ENCODE measurements at places on chromosomes 16 and 17. TPM values are rescaled to one million over a fixed set of nuclear protein-coding genes. Genes with fewer than 3 reads are reported as not detected.

DNA sequence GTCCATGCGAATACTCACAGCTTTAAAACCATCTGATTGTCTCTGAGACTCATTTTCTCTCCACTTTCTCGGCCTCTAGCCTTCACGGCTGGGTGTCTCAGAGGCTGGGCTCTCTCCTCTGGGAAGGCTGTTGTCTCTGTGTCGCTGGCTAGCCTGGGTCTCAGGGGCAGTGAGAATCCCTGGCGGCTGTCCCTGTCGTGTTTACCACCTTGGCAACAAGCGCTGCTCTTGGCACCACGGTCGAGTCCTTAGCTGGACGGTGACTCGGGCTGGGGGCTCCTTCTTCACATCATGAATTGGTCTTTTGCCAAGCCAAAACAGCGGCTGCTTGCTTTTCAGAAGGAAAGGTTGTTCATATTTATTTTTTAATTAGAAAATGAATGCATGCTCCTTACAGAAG lies 81.1 kb downstream of the MSI2 start:
- no peak for DNase-seq

DNA sequence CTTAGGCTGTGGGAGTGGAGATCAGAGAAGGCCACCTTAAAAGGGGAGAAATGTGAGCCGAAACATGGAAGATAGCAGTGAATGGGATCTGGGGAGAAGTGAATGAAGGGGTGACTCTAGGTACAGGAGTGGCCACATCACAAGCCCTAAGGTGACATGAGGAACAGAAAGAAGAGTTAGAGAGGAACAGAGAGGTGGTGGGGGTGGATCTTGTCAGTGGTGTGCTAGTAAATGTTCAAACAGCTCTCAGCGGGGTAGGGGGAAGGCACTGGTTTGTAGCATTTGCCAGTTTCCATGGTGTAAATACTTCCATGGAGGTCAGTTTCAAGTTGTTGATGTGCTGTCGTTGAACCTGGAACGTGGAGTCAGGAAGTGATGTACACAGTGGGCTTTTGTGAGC lies 90.8 kb downstream of the SDR42E1 start:
- no peak for DNase-seq

GRCh38 chr17:57484081-57484666 lies 227.9 kb downstream of the MSI2 start:
- DNase-seq, result no peak

DNA sequence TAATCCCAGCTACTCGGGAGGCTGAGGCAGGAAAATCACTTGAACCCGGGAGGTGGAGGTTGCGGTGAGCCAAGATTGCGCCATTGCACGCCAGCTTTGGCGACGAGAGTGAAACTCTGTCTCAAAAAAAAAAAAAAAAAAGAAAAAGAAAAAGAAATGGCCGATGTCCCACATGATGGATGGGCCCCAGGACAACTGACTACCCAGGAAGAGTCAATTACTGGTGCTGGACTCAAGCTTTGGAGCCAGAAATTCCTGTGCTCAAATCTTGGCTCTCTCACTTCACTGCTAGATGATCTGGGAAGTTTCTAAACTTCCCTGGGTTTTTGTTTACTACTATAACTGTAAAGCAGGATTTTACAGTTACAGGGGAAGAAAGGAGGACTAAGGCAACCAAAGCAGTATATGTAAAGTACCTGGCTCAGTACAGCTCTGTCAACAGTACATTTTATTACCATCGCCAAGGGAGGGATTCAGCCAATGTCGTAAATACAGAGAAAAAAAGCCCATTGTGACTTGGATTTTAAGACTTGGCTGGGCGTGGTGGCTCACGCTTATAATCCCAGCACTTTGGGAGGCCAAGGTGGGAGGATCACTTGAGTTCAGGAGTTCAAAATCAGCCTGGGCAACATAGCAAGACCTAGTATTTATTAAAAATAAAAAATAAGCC lies 11.9 kb downstream of the C16orf86 start:
- DNase-seq, result no peak

DNA sequence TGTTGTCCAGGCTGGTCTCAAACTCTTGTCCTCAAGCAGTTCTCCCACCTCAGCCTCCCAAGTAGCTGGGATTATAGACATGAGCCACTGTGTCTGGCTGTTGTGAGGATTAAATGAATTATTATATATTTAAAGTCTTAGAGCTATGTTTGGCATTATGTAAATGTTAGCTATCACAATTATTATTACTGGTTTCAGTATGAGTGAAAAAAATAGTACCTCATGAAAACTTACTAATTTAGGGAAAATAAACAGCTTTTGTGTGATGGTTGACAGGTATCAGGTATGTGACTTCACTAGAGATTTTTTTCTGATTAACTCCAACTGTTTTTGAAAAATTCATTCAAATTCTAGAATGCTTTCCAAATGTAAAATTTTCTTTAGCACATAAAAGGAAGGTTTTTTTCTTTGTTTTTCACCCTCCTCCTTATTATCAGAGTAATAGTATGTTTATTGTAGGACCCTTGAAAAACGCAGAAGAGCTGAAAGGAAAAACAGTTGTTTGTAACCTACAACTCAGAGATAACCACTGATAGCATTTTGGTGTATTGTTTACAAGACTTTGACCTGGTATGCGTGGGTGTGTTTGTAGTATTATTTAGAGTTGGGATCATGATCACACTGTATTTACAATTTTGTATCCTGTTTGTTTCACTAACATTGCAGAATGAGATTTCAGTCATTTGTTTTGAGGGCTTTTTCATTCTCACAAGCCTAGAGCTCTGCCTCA lies 13.2 kb downstream of the NLK start:
- DNase-seq, result no peak

The C16orf96 gene
- total RNA-seq, result 0.83 TPM
